GM12864 (cell line): ENCODE measurements at places on chromosomes 1 and 21.

DNA sequence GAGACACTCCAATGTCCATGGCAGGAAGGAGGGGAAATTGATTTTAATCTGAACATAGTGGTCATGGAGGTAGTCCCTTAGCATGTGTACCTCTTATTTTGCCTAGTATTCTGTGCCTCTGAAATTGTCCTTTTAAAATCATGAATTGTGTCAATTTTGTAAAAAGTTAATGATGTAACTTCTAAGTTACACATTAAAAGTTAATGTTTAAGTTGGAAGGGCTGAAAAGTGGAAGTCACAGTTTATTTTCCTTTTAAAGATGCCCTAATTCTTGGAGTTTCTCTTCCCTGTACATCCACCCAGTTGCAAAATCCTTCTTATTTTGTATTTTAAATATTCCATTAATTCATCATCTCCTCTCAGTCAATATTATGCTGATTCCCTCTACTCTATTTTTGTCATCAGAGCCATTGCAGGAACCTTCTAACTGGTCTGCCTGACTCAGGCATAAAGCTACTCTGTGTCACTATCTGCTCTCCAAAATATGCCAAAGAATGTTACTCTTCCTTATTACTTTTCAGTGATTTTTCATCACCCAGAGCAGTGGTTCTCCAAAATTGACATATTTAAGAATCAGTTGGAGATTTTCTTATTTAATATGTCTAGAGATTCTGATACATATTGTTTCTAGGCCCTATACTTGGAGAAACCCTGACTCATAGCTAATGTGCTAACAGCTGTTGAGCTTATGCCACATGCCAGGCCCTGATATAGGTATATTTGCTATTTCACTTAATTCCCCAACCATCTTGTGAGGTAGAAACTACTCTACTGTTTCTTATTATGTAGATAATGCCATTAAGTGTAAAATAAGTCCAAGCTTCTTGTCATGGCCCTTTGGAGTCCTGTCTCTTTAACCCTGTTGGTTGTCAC lies 5.1 kb downstream of the HOOK1 start:
- no peak for DNase-seq

DNA sequence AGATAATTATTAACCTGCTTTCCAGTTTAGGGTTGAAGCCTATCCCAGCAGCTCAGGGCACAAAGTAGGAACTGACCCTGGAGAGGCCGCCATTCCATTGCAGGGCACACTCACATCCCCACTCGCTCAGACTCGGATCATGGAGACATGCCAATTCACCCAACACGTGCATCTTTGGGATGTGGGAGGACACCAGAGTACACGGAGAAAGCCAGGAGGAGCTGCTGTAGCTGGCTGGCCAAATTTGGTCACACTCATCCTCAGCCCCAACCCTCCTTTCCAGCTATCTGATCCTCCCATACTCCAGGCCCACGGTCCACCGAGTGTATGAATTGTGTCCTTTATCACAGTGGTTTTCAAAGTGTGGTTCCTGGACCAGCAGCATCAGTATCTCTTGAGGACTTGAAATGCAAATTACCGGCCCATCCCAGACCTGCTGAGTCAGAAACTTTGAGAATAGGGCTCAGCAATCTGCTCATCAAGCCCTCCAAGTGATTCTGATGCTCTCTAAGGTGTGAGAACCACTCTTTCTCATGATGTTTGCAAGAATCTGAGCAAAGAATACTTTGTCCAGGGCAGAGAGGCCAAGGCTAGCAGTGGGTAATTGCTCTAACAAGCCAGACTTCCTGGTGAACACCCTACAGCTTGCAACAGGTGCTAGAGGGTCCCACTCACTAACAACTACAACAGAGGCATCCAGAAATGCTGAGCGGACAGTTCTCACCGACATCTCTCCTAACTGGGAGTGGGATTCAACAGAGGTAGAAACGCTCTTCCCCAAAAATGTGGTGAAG lies 26.3 kb downstream of the IER5 start:
- DNase-seq, result no peak

GRCh38 chr1:172932981-172933380 lies 117.8 kb downstream of the TNFSF18 start:
- DNase-seq, result no peak

- peak; percentile 12 for DNase-seq
These were observed 50.3 kb upstream of the L1TD1 start for GRCh38 chr1:62144238-62144831.

DNA sequence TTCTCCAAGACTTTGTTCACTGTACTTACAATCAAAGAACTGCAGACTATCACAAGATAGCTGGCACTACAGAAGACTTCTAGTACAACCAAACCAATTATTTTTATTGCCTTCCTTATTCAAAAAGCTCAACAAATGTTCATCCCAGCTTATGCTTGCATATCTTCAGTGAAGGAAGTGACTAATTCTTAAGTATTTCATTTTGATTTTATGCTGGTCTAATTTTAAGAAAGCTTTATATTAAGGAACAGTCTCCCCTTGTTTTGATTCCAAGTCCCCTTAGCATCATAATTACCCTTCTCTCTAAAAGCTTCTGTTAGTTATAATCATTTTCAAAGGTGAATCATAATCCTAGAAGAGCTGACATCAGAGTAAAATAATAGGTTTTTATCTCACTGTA lies 132.9 kb downstream of the LRRIQ3 start:
- no peak for DNase-seq

DNA sequence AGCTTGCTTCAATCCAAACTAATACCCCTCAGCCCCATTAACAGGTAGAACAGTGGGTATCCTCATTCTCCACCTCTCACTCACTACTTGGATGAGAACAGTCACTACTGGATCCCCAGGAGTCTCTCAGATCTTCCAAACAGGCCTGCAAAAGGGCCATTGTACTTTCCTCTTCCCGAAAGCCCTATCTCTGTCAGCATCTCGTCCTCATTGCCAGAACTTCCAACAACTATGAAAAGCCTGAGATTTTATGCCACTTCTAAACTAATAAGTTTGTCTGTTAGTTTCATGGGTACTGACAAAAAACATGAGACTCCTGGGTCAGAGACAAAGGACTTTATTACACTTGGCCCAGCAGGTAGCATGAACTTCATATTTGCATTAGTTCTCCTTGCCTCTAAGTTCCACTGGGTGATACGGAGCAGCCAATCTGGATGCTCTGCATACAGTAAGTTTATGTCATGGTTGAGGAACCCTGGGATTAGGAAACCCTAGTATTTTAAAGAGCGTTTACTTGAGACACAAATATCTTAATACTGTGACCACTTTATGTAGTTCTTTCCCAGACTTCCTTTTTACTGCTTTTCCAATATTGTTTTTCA lies 38.1 kb downstream of the VANGL2 start:
- DNase-seq, result no peak

GRCh38 chr21:45074048-45074817 lies at the start of gene ADARB1:
ADARB1 (plus strand) TSS chr21:45074580; CDS start chr21:45171657, 97,077 bp downstream.
- DNase-seq, result no peak

GRCh38 chr1:38006008-38006828 lies 904 bp upstream of the FHL3 start:
- no peak for DNase-seq

DNA sequence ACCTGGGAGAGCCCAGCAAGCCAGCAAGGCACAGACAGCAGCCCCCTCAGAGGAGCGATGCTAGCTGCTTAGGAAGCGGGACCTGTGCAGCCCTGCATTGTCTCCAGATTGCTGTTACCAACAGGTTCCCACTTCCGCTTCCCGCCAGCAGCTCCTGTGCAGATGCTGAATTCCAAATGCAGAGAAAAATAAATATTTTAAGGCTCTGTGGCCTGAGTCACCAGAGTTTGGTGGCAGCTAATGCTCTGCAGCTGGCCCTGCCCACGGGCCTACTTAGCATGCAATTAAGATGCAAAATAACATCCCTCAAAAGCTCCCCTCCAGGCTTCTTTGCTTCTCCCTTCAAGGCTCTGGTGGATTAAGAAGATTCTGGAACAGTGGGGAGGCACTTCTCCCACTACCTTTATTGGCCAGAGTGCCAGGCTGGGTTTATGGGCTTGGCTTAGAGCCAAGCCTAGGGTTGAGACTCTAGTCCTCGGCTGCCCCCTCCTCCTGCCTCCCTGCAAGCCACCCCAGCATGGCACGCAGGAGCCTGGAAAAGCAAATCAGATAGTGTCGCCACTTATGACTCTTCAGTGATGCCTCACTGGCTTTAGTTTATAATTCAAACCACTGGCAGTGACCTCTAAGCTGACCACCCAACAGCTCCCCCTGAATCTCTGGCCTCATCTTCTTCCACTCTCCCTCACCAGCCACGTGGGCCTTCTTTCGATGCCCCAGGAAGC lies 207.1 kb upstream of the ZC3H12A start:
- DNase-seq, result no peak

GRCh38 chr1:71464016-71464415 lies 383.2 kb upstream of the ZRANB2 start:
- no peak for DNase-seq
